GM06990 (cell line): ENCODE measurements at places on chromosomes 16 and 17.

DNA sequence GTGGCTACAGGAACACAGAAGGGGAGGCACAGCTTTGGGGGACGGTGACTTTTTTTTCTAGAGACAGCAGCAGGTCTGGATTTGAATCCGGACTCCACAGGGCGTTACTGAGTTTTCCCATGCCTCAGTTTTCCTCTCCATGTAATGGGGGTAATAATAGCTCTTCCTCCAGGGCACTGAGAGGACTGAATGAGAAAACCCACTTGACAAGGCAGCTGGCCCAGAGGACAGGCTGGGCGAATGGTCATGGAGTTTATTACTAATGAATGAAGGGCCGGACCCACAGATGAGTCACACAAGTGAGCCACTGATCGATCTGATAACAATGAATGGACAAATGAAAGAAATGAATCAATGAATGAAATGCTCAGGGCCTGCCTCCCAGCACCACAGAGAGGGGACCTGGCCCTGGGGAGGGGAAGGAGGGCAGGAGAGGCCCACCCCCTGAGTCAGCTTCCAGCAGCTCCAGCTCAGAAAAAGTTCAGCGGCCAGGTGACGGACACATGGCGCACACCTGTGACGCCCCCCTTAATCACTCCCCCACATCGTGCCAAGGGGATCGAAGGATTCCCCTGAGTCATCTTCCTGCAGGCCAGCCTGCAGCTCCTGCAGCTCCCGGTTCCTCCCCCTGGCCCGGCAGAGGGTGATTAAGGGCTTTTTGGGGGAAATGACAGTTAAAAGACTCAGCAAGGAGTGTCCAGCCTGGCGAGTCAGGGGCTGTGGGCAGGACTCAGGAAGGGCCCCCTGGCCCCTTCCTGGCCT is 54.3 kb downstream of the SOCS1 start:
- no peak for DNase-seq

- peak; percentile 9 for DNase-seq
Measured at GRCh38 chr17:69367298-69367697, 40.4 kb upstream of the ABCA5 start.

- DNase-seq: no peak
Measured at GRCh38 chr16:56192635-56192945, 1.3 kb downstream of the GNAO1 start.

GRCh38 chr16:88065747-88066142 is 114.5 kb downstream of the BANP start:
- no peak for DNase-seq
